ENCODE measurements at places on chromosomes 1 and 21.

- DNase-seq, result peak; percentile 19
Measured at GRCh38 chr1:109931911-109932636, 21.4 kb downstream of the CSF1 start.

DNA sequence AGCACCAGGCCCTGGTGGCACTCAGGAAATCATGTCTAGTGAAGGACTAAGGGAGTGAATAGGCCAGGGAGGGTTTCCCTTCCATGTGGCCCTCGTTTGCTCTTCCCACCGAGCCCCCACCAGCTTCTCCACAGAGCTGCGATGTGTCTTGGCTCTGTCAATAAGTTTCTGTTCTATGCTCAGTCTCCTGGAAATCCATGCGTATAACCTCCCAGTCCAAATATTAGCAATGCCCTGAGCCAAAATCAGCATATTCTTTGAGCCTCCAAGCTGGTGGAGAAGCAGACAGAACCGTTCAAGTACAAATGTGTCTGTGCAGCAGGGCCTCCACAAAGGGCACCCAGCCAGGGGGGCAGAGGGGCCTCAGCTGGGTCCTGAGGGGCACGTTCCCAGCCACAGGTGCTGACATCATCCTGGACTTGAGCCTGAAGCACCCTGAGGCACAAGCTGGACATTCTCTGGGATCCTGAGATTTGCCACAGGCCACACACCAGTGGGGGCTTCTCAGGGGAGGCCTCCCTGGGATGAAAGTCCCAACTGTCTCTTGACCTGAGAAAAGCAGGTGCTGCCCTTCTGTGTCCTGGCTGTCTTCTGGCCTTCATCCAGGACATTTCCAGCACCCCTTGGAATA, 350.5 kb upstream of the VAMP3 start:
- peak; percentile 9 for DNase-seq

DNA sequence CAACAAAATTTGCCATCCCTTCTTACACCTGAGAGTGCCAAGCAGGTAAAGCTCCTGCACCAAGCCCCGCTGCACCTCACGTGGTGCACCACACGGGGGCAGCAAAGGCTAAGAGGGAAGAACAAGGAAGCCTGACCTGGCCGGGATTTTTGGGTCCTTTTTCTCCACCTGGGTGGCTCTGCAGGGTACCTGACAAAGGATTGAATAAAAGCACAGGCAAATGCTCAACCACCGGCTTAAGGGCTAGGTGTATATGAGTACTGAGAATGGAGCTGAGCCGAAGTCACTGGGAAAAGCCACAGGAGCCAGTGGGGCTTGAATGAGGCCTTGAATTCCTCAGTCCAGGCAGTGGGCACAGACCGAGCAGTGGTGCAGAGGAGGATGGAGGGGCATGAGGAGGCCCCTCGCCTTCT, 36.4 kb downstream of the ZNF697 start:
- peak; percentile 83 for DNase-seq

DNA sequence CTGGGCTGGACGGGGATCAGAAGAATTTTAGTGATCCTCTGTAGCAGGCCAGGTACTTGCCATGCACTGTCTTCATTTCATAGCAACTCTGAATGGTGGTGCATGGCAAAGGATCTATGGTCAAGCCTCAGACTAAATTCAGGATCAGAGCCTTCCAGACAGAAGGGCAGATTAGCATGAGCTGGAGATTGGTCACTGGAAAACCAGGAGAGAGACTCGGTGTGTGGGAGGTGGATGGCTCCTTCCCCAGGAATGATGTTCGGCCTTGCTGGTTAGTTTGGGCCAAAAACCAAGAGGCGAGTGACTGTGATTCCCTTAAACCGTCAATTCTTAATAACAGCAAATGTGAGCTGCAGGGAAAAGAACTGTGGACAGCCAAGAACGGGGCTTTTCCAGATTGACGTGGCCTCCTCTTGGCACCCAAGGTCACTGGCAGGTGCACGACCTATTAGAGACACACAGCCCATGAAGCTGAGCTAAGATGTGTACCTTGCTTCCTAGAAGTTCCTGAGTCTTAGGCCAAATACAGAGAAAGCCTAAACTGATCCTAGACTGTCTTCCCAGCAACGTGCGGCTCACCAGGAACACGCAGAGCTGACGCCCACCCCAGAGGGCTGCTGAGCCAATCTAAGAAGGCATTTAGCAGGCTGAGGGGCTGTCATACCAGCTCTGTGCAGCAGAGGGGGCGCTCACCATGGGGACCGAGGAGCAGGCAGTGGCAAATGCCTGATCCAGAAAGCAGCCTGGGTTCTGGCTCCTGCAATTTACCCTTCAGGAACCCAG, 18.5 kb downstream of the ALDH4A1 start:
- peak; percentile 88 for DNase-seq

GRCh38 chr1:218880484-218881060, 293.1 kb upstream of the LYPLAL1 start:
- no peak for DNase-seq

All from activated CD8-positive, alpha-beta memory T cell treated with anti-CD3 and anti-CD28 coated beads for 24 hours (primary cell).